ENCODE measurements at places on chromosomes 11 and 22. TPM values are rescaled to one million over a fixed set of nuclear protein-coding genes. Genes with fewer than 3 reads are reported as not detected.
A peak's percentile ranks its signal among the peaks of the same experiment; 100 is the strongest.

DNA sequence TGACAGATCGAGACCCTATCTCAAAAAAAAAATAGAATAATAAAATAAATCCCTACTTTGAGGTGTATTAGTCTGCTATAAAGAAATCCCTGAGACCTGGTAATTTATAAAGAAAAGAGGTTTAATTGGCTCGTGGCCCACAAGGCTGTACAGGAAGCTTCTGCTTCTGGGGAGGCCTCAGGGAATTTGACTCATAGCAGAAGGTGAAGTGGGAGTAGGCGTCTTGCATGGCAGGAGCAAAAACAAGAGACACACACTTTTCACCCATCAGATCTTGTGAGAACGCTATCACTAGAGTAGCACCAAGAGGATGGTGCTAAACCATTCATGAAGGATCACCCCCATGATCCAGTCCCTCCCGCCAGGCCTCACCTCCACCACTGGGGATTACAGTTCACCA is 29.2 kb downstream of the CDPF1 start:
- DNase-seq: no peak

- DNase-seq: no peak
Measured at GRCh38 chr22:33864723-33865130, 55.5 kb downstream of the LARGE1 start.

Gene AP2A2
- 29.1 TPM for total RNA-seq

Gene GRAMD4
- total RNA-seq: 24.9 TPM

DNA sequence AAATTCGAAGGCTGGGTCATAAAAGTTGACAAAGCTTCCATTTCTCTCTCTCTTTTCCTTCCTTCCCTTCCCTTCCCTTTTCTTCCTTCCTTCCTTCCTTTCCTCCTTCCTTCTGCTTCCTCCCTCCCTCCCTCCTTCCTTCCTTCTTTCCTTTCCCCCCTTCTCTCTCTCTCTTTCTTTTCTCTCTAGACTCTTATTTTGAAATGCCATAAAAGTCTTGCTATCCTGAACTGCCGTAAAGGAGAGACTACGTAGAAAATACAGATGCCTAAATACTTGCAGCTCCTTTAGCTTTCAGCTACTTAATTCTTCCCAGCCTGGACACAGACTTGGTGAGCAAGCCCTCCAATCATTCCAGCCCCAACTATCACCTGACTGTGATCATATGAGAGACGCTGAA is 1644.4 kb downstream of the FAM181B start:
- no peak for DNase-seq

GRCh38 chr11:45028911-45029682 is 78.4 kb upstream of the TP53I11 start:
- no peak for DNase-seq

DNA sequence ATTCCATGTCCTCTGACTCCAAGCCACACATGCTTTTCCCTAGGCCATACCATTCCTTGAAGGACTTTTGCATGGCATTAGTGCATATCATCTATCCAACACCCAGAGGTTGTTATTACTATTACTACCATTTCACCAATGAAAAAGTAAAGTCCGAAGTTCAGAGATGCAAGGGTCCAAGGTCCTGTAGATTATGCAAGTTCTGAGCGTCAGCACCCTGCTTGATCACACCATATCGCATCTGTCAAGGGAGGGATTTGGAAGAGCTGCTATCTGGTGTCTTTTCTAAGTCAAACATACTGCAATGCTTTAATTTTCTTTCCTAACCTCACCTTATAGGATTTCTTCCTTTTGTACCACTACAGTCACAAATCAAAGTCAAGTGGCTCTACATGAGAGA is 214.7 kb upstream of the CADM1 start:
- DNase-seq: no peak

DNA sequence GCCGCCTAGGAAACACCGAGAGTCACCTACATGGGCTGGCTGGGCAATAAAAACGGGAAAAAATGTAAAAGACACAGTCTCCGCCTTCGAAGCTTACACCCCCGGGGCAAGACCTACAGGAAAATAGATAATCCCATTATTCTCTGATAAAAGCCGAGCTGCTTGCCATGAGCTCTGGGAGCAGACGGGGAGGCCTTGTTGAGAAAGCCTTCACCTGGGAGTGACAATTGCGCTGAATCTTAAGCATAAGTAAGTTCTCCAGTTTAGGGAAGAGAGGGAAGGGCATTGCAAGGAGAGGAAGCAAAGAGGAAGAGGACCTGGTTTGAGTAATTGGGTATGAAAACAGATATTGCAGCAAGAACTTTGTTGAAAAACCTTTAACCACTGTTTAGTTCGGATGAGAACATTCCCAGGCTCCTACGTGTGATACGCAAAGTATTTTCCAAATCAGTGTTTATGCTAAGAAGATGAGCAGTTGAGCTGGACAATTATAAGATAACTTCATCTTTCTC is 813 bp upstream of the BTBD10 start:
- no peak for DNase-seq

- peak; percentile 96 for DNase-seq
Measured at GRCh38 chr22:40040927-40041326, 46.2 kb downstream of the FAM83F start.

- no peak for DNase-seq
Measured at GRCh38 chr11:3104961-3105790, 48.0 kb upstream of the CARS1 start.

GRCh38 chr11:24855951-24856350 is 359.1 kb downstream of the LUZP2 start:
- no peak for DNase-seq

- DNase-seq: no peak
Measured at GRCh38 chr22:42067671-42068251, 2.9 kb downstream of the NAGA start.

GRCh38 chr11:77470504-77470903 is 3.4 kb downstream of the PAK1 start:
- no peak for DNase-seq

Gene PLA2G6
- total RNA-seq: 21.1 TPM

Gene IGLL1
- 0.39 TPM for total RNA-seq

- no peak for DNase-seq
Measured at GRCh38 chr22:35315141-35315854, 15.6 kb downstream of the TOM1 start.

- DNase-seq: no peak
Measured at GRCh38 chr11:67670316-67671210, 3.9 kb downstream of the ALDH3B2 start.

DNA sequence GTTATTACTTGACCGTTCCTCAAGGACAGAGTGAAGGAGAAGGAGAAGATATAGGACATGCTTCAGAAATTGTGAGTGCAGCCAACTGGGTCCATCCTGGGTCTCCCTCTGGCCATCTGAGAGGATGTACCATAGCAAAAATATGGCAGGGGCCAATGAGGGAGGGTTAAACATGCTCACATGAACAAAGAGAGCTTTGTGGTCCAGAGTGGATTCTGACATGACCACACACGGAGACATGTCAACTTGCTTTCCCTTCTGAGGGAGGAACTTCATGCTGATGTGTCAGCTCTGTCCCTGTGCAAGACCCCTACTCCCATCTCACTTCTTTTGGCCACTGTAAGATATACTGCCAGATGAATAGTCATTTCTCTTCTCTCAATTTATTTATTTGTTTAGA is 3.0 kb upstream of the UBASH3B start:
- DNase-seq: no peak

Gene DDT
- 51.6 TPM for total RNA-seq

Gene IGSF22
- 0.89 TPM for total RNA-seq

DNA sequence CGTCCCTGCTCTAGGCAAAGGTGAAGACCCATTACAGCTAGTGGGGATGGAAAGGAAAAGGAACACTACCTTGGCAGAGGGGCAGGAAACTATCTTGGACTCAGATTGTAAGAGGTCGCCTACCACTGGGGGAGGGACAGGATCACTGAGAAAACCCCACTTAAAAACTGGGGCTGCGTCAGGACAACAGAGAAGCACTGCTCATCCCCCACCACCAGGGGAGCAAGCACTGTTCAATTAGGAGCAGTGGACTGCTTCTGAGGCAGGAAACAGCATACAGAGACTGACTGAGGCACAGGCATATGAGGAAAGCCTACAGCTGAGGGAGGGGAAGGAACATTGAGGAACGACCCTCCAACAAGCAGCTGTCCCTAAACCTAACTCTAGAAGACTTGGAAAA is 20.8 kb upstream of the DLAT start:
- DNase-seq: no peak

- DNase-seq: no peak
Measured at GRCh38 chr11:10291801-10292638, 2.0 kb downstream of the SBF2 start.

Gene ALDH3B1
- total RNA-seq: 2.1 TPM

Gene FREY1
- not detected for total RNA-seq

GRCh38 chr11:104690241-104690640 is 208.0 kb downstream of the CASP12 start:
- DNase-seq: peak; percentile 87

GRCh38 chr11:100888836-100889235 is 201.7 kb downstream of the ARHGAP42 start:
- DNase-seq: no peak

DNA sequence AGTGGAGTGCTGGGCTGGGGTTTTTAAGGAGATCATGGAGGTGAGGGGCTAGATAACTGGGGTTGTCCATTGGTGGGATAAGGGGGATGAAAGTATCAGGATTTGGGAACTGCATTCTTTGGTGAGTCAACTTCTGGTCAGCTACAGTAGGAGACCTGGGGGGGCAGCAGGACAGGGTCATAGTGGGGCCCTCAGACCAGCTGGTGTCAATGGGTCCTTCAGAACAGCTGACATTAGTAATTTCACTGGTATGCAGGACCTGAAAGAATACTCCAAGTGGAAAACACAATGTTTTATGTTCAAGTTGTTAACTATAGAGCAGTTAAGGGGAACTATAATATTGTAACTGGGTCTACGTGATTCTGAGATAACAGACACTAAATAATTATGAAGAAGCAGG is 2.8 kb upstream of the TTC12 start:
- DNase-seq: no peak

GRCh38 chr11:24755260-24755839 is 258.5 kb downstream of the LUZP2 start:
- DNase-seq: no peak

- no peak for DNase-seq
Measured at GRCh38 chr11:33642461-33643166, 58.0 kb downstream of the C11orf91 start.

DNA sequence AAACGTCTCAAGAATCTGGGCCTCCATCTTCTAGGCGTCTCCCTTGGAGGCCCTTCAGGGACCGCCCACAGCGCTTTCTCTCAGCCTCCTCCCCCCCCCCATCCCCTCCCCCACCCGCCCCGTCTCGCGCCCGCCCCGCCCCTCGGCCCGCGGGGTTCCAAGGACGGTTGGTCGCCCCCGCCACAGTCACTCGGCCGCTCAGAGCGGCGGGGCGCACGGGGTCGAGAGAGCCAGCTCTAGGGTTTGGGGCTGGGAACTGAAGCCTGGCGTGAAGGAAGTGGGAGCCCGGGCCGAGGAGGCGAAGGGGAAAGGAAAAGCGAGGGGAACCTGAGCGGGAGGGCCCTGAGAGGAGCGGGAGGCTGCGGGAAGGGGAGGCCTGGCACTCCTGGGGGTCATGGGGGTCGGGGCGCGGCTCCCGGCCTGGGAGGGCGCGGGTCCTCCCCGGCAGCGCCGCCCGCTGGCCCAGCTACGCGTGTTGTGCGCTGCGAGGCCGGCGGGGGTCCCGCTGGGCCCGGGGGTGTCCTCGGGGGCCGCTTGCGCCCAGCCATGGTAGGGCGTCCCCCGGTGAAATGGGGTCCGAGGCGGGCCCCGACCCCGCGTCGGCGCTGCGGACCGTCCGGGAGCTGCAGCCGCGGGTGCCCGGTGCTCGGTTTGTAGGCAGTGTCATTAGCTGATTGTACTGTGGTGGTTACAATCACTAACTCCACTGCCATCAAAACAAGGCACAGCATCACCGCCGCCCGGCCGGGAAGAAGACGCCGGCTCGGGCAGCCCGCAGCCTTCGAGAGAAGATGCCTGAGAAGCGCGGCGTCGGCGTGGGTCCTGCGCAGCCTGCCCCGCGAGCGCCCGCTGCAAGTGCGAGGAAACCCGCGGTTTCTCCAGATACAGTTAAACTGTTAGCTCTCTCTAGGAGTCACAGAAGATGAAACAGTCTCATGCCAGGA is at the start of gene BTG4:
BTG4 (minus strand) TSS at position 91 of the 944 bp plus-strand sequence. CDS start 13,610 bp downstream, outside the sequence.
- no peak for DNase-seq

GRCh38 chr11:26698224-26698623 is 23.6 kb downstream of the SLC5A12 start:
- no peak for DNase-seq

- DNase-seq: no peak
Measured at GRCh38 chr22:50267591-50268390, 2.4 kb downstream of the MAPK11 start.

DNA sequence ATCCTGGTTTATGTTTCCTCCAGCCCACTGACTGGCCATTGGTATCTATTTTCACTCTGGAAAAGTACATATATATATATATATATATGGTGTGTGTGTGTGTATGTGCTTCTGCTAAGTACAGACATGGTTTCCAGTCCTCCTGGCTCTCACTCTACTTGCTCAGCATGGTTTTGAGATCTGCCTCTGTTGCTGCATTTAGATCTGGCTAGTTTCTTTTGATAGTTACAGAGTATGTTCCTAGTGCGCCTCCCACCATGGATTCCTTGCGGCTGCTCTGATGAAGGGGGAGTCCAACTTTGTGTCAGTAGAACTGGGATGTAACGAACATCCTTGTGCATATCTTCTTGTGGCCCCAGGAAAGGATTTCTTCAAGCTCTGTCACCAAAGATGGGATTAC is 274.1 kb downstream of the MIAT start:
- DNase-seq: no peak

- DNase-seq: no peak
Measured at GRCh38 chr11:72537051-72537450, 102.7 kb upstream of the CLPB start.

DNA sequence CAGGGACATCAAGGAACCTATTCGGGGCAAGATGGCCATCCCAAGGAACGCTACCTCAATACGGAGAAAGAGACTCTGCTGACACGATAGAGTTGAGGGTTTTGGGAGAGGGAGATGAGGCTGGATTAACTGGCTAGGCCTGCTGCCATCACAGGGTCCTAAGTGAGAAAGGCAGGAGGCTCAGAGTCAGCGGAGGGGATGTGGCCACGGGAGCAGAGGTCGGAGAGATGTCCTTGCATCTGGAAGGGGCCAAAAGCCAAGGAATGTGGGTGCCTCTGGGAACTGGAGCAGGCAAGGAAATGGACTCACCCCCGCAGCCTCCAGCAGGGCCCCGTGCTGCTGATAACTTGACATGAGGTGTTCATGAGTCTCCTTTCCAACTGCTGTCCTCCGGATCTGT is 31.0 kb upstream of the RFPL3 start:
- DNase-seq: no peak

GRCh38 chr22:35352214-35353111 is 28.4 kb upstream of the HMOX1 start:
- no peak for DNase-seq

Data from skin of body (tissue), 3 donors.